Stimulated activated effector memory CD8-positive, alpha-beta T cell treated with anti-CD3 and anti-CD28 coated beads, Interleukin-12 subunit alpha, Interleukin-12 subunit beta, amount 100 ng/mL, for 72 hours (primary cell): ENCODE measurements at places on chromosomes 1 and 21.
A peak's percentile ranks its signal among the peaks of the same experiment; 100 is the strongest.

DNA sequence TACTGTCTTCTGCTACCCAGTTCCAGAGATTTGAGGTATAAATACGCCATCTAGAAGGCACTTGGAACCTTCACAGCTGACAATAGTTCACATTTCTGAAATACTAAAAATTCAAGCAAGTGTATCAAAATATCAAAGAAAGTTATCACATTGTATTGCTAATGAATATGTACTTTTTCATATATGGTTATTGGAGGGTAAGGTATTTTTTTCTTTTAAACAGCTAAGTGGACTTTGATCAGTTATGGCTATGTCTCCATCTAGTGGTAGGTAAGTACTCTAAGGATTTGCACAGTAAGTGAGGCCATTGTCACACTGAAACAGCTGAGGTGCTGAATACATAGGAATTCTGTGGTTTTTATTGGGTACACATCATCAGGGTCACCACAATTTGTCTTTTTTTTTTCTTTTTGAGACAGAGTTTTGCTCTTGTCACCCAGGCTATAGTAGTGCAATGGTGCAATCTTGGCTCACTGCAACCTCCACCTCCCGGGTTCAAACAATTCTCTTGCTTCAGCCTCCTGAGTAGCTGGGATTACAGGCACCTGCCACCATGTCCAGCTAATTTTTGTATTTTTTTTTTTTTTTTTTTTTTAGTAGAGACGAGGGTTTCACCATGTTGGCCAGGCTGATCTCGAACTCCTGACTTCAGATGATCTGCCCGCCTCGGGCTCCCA, 49.1 kb upstream of the CR2 start:
- no peak for DNase-seq

GRCh38 chr1:240107058-240107684, 15.5 kb downstream of the FMN2 start:
- no peak for DNase-seq

DNA sequence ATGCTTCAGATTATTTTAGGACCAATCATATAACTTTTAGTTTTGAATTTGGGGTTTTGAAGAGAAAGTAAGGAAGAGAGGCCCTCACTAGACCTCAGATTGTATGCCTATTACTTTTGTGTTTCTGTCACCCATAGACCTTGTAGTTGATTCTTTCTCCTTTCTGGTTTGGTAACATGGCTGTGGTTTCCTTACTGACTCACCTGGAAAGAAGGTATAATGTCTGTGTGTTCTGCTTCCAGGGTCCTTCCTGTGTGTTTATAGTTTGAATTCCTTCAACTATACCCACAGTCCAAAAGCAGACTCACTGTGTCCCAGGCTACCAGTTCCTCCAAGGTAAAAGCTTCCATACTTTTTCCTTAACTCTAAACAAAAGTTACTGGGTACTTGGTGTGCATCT, 8.1 kb downstream of the SLC44A3 start:
- no peak for DNase-seq

- DNase-seq: no peak
Observed at GRCh38 chr1:222525951-222526350, 22.0 kb downstream of the HHIPL2 start.

- DNase-seq: no peak
Observed at GRCh38 chr1:29860056-29860455, 623.7 kb downstream of the PTPRU start.

DNA sequence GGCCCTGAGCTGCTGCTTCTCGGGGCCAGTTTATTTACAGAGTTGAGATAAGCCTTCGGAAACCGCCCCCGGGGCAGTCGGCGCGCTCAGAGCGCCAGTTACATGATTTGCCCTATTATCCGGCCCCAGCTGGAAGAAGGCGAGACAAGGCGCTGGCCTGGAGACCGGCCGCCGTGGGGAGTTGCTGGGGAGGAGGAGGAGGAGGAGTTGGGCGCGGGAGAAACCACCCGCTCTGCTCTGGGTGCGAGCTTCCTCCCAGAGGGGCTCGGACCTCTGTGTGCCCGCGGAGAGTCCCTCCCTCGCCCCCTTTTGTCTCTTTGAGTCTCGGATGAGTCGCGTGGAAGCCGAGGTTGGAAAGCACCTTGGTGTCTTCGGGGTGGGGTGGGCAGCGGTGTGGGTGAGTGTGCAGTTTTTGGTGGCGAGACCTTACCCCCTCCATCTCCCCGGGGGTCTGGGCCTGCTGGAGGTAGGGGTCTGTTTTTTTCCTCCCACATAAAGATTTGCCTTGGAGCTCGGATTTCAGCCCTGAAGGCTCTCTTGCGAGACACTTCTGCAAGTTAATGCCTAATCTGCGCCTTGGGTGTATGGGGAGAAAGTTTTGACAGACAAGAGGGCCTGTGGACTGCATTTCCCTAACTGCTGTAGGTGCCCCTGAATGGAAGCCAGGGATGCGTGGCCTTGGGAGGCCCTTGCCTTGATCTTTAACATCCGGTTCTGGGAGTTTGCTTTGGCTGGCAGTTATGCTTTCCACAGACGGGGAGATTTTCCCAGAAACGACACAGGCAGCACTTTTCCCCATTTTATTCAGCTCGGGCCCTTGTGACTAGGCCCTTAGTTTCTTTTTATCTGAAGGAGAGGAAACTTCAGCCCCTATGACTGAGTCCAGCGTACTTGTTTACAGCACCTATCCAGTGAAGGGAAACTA, 80.0 kb downstream of the NDUFS5 start:
- peak; percentile 70 for DNase-seq

DNA sequence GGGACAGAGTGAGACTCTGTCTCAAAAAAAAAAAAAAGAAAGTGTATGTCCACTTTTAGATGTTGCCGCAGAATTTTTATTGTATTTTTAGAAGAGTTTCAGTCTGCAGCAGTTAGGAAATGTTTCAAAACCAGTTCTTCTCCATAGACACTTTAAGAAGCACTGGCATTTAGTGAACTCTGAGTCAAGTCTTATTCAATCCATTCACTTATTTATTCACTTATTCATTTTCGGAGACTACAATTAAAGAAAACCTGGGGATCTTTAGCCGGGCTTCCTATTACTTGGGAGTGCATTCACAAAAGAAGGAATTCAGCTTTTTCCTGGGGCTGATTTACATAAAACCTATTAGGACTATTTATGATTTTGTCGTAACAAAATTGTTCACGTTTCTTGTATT, 12.3 kb downstream of the RCAN3 start:
- no peak for DNase-seq

DNA sequence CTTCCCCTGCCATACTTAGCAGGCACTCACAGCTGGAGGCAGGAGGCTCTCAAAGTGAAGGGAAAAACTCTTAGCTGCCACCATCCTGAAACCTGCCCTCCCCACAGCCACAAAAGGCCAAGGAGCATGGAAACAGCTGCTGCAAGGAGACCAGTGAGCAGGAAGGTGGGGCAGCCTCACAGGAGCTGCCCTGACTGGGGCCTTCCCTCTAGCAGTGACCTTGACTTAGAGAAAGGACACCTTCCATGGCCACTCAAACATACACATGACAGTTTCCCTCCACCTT, 126.3 kb downstream of the HIVEP3 start:
- no peak for DNase-seq

DNA sequence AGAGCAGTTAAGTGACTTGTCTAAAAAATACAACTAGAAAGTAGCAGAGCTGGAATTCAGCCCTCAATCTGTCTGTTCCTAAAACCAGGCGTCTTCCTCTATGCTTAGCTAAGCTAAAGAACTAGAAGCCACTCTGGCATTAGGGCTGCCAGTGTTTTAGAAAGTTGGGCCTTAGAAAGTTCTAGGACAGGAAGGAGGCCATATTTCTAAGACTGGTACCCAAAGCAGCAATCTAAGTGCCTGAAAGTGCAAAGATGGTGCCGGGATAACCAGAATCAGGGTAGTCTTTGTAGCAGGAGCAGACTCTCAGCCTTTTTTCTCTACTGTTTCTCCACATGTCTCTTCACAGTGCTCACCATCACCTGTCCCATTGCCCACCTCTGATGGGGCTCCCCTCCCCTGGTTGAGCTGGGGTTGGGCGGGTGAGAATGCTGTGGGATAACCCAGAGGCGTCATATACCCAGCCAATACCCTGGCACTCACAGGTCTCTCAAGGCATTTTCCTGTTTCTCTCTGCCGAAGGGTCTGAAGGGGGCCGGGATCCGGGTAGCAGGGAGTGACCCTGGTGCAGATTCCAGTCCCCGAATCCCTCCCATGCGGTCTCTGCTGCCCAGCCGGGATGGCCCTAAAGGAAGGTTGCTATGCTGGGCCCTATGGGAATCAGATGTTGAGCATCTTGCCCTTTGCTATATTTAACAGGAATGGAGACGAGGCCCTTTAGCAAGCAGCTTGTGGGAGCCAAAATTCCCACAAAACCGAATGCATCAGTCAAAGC, 1.1 kb upstream of the RCSD1 start:
- peak; percentile 60 for DNase-seq
